ENCODE measurements at places on chromosomes 11 and 22. TPM values are rescaled to one million over a fixed set of nuclear protein-coding genes. Genes with fewer than 3 reads are reported as not detected.
A peak's percentile ranks its signal among the peaks of the same experiment; 100 is the strongest.

LRRC10B gene
- total RNA-seq = 0.29 TPM

DNA sequence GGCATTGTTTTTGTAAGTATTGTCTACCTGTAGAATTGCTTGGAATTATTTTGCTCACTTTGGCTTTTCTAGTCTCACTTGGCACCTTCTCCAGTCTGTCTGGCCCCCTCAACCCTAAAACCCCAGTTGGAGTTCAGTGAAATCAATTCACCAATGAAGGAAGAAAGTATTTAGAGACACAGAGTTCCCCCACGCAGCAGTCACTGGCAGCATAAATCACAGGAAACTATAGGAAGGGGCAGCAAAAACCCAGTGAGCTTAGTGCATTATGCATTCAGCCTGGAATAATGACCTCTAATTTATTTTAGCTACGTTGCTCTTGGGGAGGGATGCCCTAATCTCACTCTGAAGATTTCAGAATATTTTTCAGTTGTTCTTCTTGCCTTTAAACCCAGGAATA is 204.7 kb upstream of the BLID start:
- DNase-seq = no peak
- peaks cover 10% of the 10 kb centered on the region for H3K4me1 ChIP-seq
- H3K36me3 ChIP-seq = no peaks in the 10 kb centered on the region
- no peak overlapping the region for H3K27ac ChIP-seq

DNA sequence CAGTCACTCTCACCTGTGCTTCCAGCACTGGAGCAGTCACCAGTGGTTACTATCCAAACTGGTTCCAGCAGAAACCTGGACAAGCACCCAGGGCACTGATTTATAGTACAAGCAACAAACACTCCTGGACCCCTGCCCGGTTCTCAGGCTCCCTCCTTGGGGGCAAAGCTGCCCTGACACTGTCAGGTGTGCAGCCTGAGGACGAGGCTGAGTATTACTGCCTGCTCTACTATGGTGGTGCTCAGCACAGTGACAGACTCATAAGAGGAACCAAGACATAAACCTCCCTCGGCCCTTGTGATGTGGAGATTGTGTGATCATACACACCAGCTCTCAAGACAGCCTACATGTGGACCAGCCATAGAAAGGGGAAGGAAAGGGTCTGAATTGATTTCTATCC is 113.3 kb downstream of the ZNF280B start:
- H3K4me1 ChIP-seq = no peaks in the 10 kb centered on the region
- H3K27me3 ChIP-seq = no peaks in the 10 kb centered on the region
- H3K27ac ChIP-seq = no peak overlapping the region
- no peak overlapping the region for H3K4me3 ChIP-seq
- H3K36me3 ChIP-seq = no peaks in the 10 kb centered on the region
- DNase-seq = no peak

DNA sequence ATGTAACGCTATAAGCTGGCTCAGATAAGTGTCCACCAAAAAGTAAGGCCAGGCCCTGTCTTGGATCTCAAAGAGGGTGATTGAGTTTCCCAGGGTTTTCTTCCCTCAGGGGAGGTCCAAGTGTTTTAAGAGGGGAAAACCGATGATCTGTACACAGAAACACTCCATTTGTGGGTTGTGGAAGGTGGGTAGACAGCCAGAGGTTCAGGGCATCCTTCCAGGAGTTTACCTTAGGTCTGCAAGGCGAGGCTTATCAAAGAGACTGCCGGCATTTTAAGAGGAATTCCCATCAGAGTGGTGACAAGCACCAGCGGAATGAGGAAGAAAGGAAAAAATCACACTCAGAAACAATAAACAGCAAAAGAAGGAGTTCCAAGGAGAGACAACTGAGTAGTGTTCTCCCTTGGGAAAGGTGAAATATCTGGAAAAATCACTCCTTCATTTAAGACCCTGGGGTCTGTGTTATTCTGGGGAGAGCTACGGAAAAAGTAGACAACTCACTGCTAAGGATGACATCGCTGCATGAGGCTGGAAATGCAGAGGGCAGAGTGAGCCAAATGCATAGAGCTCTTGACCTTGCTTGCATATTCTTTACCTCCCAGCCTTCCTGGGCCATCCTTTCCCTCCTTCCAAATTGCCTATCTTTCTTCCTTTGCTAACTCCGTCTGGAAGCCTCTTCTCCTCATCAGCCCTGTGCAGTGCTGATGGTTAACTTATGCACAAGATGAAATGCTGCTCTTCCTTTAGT is 22.1 kb upstream of the MMP7 start:
- DNase-seq = peak; percentile 56
- no peaks in the 10 kb centered on the region for H3K36me3 ChIP-seq
- no peaks in the 10 kb centered on the region for H3K4me1 ChIP-seq
- no peaks in the 10 kb centered on the region for H3K27me3 ChIP-seq

DNA sequence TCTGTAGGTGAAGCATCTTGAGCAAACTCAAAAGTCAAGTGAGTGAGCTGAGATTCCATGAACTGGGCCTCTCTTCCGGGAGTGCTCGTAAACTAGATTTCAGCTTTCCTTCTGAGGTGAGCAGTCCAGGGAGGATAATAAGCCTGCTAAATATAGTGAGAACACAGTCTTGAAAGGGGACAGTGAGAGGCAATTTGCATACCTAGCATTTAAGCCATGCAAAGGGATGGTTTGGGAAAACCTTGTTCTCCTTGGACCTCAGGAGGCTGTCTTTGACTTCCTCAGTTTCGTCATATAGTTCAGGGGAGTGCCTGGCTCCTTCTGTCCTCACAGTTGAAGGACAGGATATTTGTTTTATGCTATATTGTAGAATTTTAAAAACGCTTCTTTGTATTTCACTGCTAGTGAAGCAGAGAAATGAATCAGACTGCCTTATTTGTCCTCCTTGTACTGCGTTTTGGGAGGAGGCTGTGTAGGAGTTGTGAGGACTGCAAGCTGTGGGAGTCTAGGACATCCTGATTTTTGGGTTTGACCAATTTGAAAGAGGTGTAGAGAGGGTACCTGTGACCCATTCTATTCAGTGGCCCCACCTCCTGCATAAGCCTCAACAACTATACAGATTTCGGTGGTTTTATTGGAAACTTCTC is 11.0 kb upstream of the SORL1-AS1 start:
- no peak overlapping the region for H3K4me3 ChIP-seq
- no peaks in the 10 kb centered on the region for H3K27me3 ChIP-seq
- DNase-seq = no peak
- no peaks in the 10 kb centered on the region for H3K36me3 ChIP-seq
- H3K4me1 ChIP-seq = peaks cover 89% of the 10 kb centered on the region

- H3K27ac ChIP-seq = no peak overlapping the region
- no peak overlapping the region for H3K4me3 ChIP-seq
- no peak for DNase-seq
Measured at GRCh38 chr11:134343646-134344045, 11.9 kb downstream of the GLB1L2 start.

- no peak overlapping the region for H3K27ac ChIP-seq
- peaks cover 10% of the 10 kb centered on the region for H3K27me3 ChIP-seq
- H3K4me1 ChIP-seq = no peaks in the 10 kb centered on the region
- DNase-seq = no peak
- no peak overlapping the region for H3K4me3 ChIP-seq
Measured at GRCh38 chr22:27099946-27100722, 442.7 kb downstream of the MIAT start.

DNA sequence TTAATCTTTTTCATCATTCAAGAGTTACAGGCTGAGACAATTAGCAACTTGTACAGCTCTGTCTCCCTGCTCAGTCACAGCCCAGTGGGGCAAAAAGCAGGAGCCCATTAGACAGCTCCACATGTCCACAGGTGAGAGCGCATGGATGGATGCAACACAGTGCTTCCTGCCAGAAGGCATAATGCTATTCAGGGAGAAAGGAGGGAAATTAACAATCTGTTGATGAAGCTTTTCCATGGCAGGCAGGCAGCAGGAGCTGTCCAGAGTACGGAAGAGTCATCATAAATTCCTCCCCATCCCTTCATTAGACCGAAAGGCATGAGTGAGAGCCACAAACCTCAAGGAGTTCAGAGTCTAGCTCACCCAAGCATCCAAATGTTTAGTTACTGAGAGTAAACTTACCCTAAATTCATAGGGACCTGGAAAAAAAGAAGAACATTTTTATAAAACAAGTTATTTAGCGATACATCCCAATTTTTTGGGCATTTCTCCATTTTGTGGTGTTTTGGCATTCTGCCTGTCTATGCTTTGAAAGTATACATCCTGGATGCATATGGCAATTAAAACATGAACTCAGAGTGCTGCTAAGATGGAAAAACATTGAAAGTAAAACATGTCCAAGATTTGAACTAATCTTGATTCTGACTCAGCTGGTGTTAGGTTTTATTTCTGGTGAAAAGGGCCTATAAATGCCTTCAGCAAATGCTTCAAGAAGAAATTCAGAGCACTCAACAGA is 428.1 kb downstream of the OPCML start:
- DNase-seq = no peak
- H3K4me1 ChIP-seq = no peaks in the 10 kb centered on the region
- no peaks in the 10 kb centered on the region for H3K27me3 ChIP-seq
- no peak overlapping the region for H3K4me3 ChIP-seq
- no peak overlapping the region for H3K27ac ChIP-seq
- no peaks in the 10 kb centered on the region for H3K36me3 ChIP-seq

DNA sequence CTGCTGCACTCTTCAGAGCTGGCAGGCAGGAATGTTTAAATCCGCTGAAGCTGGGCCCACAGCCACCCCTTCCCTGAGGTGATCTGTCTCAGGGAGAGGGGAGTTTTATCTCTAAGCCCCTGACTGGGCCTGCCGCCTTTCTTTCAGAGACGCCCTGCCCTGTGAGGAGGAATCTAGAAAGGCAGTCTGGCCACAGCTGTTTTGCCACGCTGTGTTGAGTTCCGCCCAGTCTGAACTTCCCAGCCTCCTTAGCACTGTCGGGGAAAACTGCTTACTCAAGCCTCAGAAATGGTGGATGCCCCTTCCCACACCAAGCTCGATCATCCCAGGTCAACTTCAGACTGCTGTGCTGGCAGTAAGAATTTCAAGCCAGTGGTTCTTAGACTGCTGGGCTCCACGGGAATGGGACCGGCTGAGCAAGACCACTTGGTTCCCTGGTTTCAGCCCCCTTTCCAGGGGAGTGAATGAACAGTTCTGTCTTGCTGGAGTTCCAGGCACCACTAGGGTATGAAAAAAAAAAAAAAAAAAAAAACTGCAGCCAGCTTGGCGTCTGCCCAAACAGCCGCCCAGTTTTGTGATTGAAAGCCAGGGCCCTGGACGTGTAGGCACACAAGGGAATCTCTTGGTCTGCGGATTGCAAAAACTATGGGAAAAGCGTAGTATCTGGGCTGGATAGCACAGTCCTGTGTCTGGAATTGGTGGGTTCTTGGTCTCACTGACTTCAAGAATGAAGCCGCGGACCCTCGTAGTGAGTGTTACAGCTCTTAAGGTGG is 127.4 kb downstream of the SPON1 start:
- no peaks in the 10 kb centered on the region for H3K27me3 ChIP-seq
- no peak overlapping the region for H3K27ac ChIP-seq
- no peak for DNase-seq

DNA sequence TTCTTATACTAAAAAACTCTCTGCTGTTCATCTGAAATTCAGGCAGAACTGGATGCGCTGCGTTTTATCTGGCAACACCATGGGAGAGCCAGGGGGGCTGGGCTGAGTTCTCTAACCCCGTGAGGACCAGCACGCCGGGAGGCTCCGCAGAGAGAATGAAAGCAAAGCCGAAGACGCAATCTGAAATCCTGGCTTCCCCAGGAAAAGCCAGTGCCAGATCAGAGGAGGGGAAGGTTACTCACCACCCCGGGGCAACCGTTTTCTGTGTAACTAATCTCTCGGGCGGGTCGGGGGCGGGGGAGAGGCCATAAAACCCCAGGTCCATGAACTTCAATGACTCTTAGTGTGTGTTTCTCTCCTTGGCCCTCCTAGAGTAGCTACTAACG is 99.4 kb downstream of the SHANK2 start:
- no peaks in the 10 kb centered on the region for H3K4me1 ChIP-seq
- no peak for DNase-seq
- H3K36me3 ChIP-seq = no peaks in the 10 kb centered on the region
- H3K27me3 ChIP-seq = no peaks in the 10 kb centered on the region
- H3K4me3 ChIP-seq = no peak overlapping the region

DNA sequence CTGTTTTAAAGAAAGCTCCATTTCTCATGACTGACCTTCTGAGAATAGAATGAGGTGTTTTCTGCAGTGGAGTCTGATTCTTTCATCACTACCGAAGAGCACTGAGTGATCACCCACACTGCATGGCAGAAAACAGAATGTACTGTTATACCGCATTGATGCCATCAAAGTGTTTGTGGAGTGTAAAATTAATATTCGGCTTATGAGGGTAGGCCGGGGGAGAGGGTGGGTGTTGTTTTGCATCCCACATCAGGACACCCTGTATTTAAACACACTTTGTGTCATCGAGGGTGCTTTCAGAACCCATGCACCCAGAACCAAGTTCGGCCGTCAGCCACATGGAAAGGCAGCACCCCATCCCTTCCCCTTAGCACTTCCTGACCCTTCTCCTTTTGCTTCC is 41.3 kb upstream of the ETS1 start:
- H3K36me3 ChIP-seq = no peaks in the 10 kb centered on the region
- no peaks in the 10 kb centered on the region for H3K27me3 ChIP-seq
- no peak for DNase-seq
